ENCODE measurements at places on chromosomes 13 and 19. TPM values are rescaled to one million over a fixed set of nuclear protein-coding genes. Genes with fewer than 3 reads are reported as not detected.

DNA sequence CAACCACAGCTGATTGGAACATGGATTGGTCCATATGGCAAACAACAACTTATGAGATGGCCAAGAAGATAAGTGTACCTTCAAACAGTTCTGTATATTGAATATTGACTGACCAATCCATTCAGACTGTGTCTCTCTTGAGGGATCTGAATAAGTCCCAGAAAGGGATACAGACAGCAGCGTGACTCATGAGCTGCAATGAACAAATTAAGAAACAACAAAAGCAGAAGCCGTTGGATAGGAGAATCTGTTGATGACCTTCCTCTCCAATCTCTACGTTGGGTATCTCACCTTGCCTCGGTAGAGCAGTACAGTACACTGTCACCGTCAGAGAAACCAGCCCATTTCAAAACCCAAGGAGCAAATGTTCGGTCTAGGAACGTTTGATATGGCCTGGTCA is 21.3 kb downstream of the MBD3L2B start:
- no peak for DNase-seq

GRCh38 chr13:93824286-93824685 is 597.7 kb downstream of the GPC6 start:
- DNase-seq: no peak

GRCh38 chr19:41694831-41695635 is 7.0 kb upstream of the CEACAM7 start:
- DNase-seq: no peak

DNA sequence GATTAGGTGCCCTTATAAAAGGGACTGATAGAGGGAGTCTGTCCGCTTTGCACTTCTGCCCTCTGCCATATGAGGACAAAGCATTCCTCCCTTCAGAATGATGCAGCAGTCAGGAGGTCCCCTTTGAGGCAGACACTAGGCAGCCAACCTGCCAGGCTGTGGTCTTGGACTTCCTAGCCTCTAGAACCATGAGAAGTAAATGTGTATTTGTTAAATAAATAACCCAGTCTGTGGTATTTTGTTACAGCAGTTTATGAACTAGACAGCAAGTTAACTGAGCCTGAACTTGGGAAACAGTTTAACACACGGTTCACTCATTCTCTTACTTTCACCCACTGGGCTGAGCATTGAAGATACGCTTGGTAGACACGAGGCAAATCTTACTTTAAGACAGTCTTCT is 313.2 kb downstream of the UQCRFS1 start:
- no peak for DNase-seq

DNA sequence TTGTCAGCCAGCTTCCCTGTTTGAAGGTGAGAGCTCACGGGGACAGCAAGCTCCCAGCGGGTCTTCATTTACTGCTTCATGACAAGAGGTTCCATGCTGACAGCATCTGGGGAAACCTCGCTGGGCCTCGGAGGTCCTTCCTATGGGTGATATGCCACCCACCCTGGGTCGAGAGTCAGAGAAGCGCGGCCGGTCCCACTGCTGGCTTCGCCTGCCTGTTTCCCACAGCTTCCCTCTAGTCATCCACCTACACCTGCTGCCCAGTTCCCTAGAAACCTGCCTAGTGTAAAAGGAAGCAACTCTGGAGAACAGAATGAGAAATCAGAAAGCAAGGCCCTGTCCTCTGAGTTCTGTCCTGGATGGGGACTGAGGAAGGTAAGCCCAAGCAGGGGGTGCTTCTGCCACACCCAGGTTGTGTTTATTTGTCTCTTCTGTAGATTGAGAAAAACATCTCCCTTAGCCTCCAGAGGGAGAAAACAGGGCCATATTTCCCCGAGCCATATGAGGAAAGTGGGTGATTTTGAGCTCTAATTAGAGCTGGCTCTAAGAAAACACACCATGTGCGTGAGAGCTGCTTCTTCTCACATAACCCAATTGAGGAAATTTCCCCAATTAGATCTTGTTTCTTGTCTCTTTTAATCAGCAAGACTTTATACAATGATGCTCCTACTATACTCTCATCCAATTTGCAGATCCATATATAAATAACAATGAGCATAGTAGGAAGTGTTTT is 504.3 kb downstream of the IRS2 start:
- DNase-seq: no peak

The SIGLEC7 gene
- not detected for total RNA-seq

Data from kidney epithelial cell (primary cell).